Urothelium cell line (cell line): ENCODE measurements at places on chromosomes 4 and X.

DNA sequence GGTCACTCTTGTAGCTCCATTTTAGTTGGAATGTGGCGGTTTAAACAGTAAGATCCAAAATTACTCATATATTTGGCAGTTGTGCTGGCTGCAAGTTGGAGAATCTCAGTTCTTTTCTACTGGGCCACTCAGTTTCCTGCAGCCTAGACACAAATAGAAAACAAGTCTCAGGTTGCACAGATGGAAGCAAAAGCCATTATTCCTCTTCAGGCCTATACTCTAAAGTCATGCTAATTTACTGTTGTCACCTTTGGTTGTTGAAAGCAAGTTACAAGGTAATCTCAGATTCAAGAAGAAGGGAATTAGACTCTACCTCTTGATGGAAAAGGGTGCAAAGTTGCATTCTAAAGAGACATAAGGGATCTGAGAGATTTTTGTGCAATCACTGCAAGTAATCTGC lies 345.4 kb downstream of the ADAM29 start:
- no peak for DNase-seq

- DNase-seq: no peak
These were observed 79.0 kb downstream of the AFAP1 start for GRCh38 chr4:7860600-7861163.

DNA sequence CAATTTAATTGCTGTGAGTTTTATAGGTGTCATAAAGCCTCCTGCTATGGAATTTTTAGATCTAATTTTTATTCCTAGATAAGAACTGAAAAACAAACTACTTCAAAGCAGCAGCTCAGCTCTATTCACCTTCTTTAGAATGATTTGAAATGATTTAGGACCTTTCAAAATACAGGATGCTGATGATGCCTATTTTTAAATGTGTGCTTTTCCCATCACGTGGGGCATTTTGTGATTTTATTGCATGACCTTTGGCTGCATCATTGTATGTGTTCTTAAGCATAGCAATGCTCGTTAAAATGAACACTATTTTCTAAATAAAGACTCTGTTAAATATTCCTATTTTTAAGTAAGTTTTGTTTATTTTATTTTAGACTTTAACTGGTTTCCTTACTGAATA lies 537.3 kb downstream of the STPG2 start:
- DNase-seq: no peak

DNA sequence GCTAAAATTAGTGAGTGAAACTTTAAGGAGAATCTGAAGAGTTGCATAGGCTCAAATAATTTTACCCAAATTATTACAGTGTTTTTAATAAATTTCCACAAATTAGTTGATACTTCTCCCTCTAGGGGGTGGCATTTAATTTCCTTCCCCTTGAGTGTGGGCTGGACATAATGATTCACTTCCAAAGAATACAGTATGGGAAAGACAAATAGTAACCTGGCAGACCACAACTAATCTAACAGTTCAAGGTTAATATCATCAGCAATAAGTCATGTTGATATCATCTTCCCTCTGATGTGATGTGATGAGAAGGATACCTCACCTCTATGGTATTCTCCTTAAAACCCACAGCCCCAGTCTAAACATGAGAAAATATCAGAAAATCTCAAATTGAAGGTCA lies 15.5 kb downstream of the PFKFB1 start:
- DNase-seq: no peak

DNA sequence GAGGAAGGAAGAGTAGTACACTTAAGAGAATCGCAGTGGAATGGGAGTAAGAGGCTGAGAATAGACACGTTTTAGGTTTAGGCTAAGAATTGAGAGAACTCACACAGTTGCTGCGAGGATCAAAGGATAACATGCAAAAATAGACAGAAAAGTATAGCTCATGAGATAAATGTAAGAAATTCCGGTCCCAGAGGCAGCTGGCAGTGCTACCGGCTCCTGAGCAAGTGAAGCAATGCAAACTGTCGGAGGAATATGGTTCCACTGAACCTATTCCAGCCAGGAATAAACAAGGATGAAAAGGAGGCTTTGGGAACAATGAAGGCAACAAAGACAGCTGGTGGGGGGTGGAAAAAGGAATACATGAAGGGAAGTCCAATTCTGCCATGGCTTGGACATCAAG lies 191.8 kb downstream of the QDPR start:
- no peak for DNase-seq

DNA sequence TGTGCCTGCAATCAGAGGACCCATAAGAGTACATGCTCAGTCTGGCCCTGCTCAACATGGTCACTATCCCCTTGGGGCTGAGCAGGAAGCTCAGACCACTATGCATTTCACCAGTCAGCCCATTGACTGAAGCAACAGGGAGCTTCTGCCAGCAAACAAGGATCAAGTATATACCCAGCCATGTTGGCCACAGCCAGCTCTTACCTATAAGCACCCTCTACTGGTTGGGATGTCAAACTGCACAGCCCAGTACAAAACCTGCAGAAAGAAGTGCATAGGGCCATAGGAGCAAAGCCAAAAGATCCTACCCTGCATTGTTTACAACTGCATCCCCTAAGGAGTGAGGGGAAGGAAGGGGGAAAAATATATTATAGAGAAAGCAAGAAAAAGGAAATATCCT lies 214.4 kb upstream of the CPEB2 start:
- no peak for DNase-seq

DNA sequence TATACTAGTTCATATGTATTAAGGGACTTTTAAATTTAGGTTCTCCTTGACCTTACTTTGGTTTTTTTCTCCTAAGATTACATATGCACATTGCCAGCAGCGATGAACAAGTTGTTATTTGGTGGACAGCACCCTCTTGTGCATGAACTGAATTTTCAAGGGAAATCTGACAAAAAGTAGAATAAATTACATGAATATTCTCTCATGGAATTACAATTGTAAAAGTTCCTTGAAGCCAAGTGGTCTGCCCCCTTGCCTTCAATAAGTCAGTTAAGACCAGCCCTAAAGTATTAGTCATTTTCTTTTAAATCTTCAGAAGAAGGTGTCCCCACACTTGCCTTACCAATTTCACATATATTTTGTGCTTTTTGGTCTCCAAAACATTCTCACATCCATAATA lies 30.7 kb upstream of the SMARCA5 start:
- DNase-seq: peak; percentile 7
